ENCODE measurements at places on chromosomes 4 and X.

DNA sequence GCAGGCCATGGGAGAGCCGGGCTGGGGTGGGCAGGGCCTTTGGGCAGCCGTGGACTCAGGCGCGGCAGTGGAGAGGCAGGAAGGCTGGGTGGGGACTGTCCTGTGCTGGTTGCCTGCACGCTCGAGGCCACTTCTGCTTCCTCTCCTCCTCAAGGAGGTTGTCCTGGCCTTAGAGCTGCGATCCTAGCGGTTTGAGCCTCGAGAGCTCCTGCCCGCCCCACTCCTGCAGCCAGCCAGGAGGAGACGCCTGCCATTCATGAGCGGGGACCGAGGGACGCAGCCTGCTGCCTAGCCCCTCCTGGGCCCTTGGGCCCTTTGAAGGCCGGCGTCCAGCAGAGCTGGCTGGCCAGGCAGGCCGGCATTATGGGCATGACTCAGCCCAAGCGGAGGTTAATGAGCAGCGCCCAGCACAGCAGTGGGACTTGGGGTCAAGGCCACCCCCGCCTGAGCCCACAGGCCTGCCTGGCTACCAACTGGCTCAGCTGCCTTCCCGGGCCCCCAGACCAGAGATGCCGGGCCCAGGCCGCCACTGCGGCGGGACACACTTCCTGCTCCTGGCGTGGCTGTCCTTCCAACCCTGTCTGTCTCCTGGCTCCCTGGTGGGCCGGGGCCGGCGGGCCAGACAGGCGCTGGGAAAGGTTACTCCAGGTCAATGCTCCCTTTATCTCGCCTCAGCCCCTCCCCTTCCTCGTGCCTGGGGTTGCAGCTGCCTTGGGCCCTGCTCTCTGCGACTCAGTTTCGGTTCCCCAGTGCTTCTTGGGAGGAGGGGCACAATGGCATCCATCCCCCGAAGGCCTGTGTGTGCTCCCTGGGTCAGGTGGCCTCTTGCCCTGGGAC, 1.8 kb downstream of the ABCD1 start:
- no peak for DNase-seq

- DNase-seq: no peak
Observed at GRCh38 chr4:89100853-89101252, 10.5 kb upstream of the TIGD2 start.

DNA sequence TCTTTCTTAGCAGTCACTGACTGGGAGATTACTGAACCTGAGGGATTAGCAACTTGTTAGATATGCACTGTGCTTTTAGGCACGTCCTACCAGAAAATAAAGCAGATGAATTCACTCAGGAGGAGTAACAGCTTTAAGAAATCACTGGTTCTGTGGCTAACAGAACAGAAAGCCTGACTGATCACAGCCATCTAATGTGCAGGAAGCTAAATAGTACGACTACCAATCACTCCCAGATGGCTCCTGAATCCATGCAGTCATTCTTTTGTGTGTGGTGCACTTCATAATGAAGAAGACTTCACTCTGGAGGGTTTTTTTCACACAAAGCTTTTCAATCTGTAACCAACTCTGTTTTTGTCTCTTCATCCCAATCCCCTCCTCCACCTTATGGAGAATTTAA, 305.3 kb upstream of the INTU start:
- no peak for DNase-seq

GRCh38 chrX:6026980-6027379, 201.7 kb downstream of the NLGN4X start:
- DNase-seq: no peak

GRCh38 chr4:121951521-121952110, at the start of gene TRPC3:
TSS of gene TRPC3 (minus strand) at chr4:121952060. CDS start at chr4:121951680, 380 bp downstream.
- DNase-seq: no peak

DNA sequence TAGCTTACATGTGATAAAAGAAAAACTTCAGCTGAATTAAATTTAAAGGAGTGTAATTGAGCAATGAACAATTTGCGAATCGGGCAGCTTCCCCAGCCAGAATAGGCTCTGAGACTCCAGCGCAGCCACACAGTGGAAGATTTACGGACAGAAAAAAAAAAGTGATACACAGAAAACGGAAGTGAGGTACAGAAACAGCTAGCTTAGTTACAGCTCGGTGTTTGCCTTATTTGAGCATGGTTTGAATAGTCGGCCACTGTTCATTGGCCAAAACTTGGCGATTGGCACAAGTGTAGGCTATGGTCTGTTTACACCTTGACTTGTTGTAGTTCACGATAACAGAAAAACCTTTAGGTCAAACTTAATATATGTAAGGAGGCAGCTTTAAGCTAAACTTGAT, 16.7 kb upstream of the SUPT20HL1 start:
- no peak for DNase-seq
